ENCODE measurements at places on chromosomes 5 and 9.

DNA sequence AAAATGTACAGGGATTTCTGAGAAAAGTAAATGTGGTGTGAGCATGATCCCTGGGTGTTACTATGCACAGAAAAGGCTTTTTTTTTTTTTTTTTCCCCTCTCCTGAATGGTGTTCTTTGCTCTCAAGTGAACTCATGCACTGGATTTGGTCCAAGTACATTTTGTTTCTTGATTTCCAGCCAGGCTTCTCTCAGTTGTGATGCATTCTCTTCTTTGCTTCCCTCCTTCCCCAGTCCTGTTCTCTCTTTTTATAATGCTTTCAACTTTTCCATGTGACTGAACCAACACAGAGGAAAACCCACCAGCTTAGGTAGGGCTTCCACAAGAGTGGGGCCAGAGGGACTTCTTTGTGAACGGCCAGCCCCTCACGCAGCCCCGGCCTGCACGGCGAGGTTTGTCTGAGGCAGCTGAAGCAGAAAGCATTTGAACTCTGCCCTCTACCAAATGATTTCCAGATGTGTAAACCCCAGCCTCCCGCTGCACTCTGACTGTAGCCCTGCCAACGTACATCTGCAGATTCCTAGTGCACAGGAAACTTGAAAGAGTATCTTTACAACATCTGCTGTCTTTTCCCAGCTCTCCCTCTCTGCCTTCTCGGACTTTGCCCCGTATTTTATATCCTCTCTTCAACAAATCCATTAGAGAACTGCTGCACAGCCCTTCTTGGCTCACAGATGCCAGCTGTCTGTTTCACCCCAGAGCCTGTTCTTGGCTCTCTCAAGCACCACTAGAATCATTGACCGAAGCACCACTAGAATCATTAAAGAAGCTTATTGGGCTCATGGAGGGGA lies 71.8 kb upstream of the CD180 start:
- DNase-seq: peak; percentile 42

DNA sequence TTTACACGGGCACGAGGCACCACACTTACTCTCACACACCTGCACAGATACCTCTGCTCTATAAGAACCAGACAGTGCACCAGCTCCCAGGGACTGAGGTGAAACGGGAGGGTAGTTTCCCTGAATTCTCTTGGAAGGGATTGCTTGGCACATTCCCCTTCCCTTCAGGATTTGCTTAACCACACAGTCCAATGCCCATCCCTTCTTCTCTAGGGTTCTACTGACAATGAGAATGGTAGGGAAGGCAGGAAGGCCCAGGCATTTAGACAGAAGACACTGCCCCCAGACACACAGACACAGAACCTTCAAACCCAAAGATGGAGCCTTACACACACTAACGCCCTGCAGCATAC lies 704 bp upstream of the LHX6 start:
- DNase-seq: no peak

DNA sequence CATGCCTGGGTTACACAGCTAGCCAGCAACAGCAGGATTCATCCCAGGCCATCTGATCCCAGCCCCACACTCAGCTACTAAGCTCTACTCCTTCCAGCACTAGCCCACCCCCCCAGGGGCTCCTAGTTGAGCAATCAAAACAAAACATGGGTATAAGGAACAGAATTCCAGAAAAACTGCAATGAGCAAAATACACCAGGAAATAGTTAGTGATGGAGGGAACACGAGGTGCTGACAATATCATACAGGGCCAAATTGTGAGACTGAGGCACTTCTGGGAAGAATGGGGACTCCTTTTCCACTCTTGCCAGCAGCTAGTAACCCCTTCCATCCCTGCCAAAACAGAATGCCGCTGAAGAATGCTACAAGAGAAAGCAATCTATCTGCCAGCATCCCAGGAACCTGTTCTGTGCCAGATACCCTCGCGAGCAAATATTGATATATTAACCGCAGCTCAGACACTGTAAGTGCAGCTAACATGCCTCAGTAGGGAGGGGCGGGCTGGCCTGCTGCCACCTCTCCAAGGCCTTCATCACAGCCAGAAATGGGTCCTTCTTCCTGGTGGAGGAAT lies 161.4 kb downstream of the SLIT3 start:
- DNase-seq: no peak

GRCh38 chr9:69325409-69326212 lies 596 bp downstream of the ENTREP1 start:
- no peak for DNase-seq

DNA sequence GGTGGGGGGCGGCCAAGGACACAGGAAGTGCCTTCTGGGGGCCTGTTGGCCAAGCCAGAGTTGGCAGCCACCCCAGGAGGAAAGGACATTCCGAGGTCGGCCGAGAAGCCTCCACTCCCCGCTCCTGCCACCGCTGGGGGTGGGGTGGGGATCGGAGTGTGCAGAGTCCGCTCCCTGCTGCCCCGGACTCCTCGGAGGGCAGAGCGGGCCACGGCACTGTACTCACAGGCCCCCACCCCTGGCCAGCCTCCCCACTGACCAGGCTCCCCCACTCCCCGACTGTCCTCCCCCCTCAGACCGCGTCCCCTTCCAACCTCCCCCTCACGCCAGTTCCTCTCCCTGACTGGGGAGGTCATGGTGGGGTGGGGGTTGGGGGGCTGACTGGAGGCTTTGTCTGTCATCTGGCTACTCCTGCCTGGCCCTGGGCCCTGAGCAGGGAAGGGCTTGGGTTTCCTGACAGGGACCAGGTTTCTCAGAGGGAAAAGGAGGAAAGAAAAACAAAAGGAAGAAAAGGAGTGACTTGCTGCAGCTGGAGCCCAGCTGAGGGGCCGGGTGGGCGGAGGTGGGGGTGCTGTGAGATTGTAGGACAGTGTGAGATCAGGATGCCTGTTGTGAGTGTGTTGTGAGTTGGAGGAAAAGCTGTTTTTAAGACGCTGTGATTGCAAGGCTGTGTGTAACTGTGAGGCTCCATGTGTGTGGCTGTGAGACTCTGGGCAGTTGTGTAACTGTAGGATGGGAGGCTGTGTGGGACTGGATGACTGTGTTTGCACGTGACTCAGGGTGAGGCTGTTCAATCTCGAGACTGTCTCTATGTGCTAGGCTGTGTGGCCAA lies 29.7 kb downstream of the CNTFR start:
- no peak for DNase-seq

DNA sequence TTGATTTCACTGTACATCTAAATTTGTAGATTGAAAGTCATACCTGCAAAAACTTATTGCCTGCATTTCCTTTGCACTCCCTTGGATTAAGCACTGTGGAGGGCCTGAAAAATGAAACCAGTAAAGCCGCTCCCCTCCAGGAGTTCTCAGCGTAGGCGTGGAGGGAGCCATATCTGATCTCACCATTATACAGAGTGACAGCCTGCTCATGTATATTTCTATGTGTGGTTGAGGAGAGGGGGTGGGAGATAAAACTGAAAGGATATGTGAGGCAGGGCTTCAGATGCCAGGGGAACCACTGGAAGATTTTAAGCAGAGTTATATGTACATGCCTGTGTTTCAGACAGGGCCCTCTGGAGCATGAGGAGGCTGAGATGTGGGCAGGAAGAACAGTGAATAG lies 303.0 kb downstream of the MSX2 start:
- no peak for DNase-seq

- DNase-seq: no peak
Observed at GRCh38 chr9:89365532-89365912, 47.2 kb downstream of the SECISBP2 start.

DNA sequence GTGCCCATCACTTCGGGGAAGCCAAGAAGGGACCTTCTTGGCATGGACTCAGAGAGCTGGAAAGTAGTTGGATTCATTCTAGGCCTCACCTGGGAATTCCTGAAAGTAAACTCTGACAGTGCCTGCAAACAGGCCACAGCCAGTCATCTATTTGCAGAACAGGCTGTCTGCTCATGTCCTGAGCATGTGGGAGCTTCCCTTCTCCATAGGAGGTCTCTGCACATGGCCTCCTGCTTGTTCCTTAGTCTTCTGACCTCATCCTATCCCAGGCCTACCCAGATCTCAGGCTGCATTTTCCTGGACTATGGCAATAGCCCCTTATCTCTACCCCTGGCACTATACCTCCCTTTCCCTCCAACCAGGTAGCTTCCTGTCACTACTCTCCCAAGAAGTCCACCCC lies 67.2 kb upstream of the FSTL4 start:
- DNase-seq: no peak

DNA sequence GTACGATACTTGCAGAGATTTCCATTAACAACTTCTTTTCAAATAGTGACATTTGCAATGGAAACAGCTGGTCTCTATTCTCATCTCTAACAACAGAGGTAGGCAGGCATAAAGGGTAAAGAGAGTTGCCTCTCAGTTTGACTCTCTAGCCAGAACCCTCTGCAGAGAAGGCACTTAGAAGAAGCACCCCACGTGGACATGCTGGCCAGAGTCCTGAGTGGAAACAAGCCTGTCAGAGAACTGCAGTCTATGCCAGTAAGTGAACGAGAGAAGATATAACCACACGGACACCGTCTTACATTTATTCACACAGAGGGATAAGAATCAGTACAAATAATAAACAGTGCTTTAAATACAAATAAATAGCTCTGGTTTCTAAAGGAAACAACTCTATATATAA lies 11.0 kb upstream of the LHX6 start:
- no peak for DNase-seq

DNA sequence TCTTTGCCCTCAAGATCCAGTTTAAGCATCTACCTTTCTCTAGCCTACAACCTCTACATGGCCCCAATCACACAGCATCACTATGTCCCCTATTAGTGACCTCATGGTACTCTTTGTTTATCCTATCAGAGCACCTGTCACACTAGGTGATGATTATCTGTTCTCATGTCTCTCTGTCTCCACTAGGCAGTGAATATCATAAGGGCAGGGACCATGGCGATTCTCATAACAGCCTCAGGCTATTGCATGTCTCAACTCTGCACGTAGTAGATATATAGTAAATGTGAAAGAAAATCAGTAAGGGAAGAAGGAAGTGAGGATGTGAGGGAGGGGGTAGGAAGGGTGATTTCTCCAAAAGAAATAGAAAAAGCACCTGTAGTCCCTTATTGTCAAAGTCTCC lies 311.0 kb downstream of the NSG2 start:
- DNase-seq: no peak

GRCh38 chr5:62778316-62779009 lies 199.8 kb downstream of the LRRC70 start:
- DNase-seq: no peak

GRCh38 chr9:100597236-100597635 lies 19.4 kb downstream of the CAVIN4 start:
- no peak for DNase-seq

- DNase-seq: no peak
Observed at GRCh38 chr5:56757077-56757476, 58.3 kb upstream of the MAP3K1 start.

- DNase-seq: no peak
Observed at GRCh38 chr5:15487228-15487627, 12.8 kb upstream of the FBXL7 start.

- no peak for DNase-seq
Observed at GRCh38 chr9:89154651-89155336, 23.8 kb downstream of the SHC3 start.

- no peak for DNase-seq
Observed at GRCh38 chr5:53537711-53538110, 22.7 kb upstream of the NDUFS4 start.

DNA sequence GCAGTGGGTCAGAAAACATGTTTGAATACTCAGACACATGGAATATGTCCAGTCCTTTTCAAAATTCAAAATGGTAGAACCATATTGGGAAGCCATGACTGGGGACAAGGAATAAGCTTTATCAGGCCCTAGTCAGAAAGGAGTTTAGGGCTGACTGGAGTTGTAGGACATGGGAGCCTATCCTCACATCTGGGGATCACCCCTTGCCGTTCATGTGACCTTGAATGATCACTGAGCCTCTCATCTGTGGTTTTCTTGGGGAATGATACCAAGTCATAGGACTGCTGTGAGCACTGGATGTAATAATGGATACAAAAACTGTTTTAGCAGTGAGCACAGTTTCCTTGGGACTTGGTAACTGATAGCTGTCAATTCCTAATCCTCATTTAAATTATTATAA lies 84.7 kb downstream of the IQGAP2 start:
- no peak for DNase-seq

DNA sequence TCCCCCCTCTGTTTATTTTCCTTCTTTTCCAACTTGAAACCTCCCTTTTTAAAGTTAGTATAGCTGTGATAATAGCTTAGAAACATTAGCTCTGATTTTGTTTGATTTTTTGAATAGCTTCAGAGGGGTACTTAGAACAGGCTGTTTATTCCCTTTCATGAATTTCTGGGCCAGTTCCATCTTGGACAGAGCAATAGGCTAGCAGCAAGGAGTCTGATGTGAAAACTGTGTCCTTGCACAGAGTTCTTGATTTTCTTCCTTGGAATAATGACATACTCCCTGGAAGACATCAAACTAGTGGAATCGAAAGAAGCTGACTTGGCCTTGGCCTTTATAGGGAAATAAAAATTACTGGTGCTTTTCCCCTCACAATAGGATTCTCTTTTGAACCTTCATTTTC lies 32.9 kb downstream of the NTRK2 start:
- DNase-seq: no peak

- DNase-seq: no peak
Observed at GRCh38 chr9:78130853-78131252, 99.2 kb upstream of the GNAQ start.

- DNase-seq: no peak
Observed at GRCh38 chr9:113528088-113528487, 64.6 kb downstream of the RGS3 start.

DNA sequence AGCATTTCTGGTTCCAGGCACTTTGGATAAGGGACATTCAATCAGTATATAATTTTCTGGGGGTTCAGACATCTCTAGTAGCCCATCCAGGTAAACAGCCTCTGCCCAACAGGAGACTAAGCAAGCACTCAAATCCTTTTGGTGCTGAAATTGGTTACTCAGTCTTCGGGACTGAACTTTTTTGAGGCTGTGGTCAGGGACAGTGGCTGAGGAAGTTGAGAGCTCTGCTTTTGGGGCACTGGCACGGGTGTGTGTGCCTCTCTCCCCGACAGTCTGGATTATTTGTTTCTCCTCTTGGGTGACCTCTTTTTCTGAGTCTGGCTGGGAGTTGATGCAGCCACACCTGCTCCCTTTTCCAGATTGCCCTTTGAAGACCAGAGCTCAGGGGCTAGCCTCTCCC lies 47.6 kb downstream of the ACER2 start:
- no peak for DNase-seq

DNA sequence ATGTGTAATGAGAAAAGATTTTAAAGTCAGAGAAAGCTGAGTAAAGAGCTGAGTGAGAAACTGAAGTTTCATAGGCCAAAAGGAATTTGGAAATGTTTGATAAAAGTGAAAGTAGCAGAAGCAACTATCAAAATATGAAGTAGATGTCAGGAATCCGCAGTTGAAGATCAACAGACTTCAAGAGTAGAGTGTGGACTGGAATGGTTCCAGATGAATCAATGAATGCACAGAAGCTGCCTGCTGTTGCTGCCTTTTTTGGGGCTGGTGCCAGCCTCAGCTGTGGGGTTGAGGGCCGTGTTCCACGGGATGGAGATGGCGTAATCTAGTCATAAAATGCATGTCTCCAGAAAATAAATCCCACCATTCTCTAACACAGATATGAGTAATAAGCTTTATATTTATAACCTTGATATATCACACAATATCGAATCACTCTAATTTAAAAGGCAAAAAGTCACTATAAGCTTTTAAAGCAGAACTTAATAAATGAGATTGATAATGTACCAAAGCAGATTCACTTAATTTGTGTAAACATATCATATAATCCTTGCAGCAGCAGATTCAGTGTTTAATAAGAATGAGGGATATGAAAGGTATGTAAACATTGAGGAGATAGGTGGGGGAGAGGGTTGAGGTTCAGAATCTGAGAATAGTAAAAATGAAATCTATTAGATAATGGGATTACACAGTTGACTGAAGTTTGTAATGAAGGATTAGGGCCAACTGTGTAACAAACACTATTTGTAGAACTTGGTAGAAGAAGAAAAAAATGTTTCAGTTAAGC lies 652.3 kb upstream of the FTMT start:
- DNase-seq: no peak

Data from amygdala (tissue), 56 donors.